ENCODE measurements at places on chromosomes 6 and 20.

DNA sequence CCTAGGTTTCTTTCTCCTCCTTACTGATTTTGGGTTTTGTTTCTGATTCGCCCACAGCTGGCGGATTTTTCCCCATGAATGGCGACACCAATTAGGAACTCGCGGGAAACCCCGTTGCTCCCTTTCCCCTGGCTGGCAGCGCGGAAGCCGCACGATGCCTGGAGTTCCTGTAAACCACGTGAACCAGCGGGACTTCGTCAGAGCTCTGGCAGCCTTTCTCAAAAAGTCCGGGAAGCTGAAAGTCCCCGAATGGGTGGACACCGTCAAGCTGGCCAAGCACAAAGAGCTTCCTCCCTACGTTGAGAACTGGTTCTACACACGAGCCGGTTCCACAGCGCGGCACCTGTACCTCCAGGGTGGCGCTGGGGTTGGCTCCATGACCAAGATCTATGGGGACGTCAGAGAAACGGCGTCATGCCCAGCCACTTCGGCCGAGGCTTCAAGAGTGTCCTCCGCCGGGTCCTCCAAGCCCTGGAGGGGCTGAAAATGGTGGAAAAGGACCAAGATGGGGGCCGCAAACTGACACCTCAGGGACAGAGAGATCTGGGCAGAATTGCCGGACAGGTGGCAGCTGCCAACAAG lies 3.2 kb upstream of the SEC23B start:
- DNase-seq, result no peak

GRCh38 chr6:113755449-113756289 lies 101.5 kb upstream of the MARCKS start:
- DNase-seq, result no peak

DNA sequence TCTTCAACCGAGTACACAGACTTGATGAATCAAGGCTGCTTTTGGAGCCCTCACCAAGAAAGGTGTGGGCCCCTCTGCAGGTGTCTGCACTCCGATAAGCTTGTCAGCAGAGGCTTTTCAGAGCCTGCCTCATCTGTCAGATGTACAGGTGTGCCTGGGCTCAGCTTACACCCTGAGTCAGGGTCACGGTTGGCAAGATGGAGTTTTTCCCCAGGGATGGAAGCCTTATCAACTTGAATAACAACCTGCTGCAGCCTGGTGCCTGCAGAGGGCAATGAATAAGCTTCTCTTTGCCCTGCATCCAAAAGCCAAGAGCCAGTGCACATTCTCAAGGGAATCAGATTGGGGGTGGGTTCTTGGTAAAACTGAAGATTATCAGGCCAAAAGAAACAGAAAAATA lies 427.1 kb downstream of the CD83 start:
- no peak for DNase-seq

DNA sequence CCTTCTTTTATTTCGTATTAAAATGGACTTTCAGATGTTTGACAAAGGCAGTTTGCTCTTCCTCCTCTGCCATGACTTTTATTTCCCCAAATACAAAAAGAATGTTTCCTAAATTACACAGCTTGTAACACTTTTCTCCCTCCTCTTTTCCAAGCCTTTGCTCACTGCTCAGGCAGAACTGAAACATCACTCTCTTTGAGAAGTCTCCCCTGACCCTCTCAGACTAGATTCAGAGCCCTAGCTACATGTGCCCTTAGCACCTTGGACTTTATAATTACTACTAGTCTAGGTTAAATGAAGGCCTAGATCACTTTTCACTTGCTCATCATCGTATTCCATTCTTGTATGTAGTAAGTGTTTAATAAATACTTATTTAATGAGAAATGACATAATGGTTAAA lies 8.5 kb upstream of the KIF6 start:
- DNase-seq, result no peak

DNA sequence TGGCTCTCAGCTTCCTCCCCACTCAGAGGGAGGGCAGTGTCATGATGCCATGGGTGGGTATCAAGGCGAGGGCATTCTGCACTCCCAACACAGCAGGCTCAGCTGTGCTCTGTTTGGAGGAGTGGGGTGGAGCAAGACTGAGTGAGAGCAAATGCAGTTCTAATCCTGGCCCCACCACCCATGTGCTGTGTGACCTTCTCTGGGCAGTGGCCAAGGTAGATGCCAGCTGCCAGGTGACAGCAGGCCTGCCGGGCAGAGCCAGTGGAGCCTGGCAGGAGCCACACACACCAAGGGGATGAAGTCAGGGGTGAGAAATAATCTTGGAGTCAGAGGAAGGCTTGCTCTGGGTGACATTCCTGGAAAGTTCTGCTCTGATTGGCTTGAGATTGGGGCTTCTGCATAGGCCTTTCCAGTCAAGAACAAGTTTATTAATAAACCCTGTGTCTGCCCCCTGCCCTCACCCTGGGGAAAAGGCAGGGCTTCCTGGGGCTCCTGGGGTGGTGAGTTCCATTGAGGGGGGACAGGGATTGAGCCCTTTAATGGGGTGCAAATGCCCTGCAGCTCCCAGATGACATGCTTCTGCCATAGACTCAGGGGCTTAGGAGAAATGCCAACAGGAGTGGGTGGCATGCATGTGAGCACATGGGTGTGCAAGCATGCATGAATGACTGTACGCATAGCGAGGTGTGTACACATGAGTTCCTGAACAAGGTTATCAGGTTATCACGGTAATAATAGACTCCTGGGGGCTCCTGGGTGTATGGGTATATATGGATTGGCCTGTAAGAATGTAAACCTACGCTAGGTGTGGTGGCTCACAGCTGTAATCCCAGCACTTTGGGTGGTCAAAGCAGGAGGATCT lies 134.2 kb downstream of the MRPL14 start:
- DNase-seq, result no peak

- no peak for DNase-seq
Measured at GRCh38 chr20:7980332-7981046, 39.1 kb downstream of the TMX4 start.

- no peak for DNase-seq
Measured at GRCh38 chr6:149825292-149825691, 38.9 kb downstream of the LRP11 start.

DNA sequence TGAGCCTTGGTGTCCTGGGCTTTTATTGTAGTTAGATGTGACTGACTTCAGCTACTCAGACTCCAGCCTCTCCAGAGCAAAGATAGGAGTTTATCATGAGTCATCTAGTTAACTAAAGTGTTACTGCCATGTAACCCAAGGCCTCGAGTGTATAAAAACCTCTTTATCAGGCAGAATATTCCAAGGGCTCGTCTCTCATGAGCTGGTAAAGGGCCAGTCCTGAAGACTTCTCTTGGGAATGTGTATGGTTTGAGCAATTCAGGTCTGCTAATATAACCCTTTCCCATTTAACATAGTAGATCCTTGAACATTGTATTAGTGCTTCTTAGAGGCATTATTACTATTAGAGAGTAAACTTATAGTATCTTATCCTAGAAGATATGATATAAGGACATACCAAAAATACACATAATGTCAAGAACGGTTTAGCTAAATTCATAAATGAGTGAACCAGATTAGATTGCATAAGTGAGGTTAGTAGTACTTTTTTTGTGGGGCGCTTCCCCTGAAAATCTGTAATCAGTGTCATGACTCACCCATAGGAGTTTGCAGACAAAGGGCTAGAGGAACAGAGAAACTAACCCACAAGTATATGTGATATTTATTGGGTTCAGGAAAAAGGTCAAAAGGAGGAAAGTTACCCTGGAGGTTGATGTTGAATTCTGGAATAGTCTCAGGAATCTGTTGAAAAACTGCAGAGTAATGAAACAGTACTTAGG lies 16.0 kb downstream of the DSE start:
- no peak for DNase-seq

DNA sequence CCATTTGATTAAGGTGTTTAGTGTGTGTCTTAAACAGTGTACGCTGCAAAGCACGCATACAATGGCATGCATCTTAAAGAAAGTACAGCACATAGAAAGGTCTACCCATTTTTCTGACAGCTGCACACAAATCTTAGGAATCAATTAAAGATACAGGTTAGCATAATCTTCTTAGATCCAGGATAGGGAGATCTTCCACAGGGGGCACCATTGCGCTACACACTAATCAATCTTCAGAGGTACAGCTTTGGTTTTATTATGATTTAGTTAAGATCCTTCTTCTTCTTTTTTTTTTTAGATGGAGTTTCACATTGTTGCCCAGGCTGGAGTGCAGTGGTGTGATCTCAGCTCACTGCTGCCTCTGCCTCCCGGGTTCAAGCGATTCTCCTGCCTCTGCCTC lies 63.7 kb upstream of the BEND3 start:
- DNase-seq, result no peak

- no peak for DNase-seq
Measured at GRCh38 chr6:148516217-148516616, 173.6 kb downstream of the SASH1 start.

DNA sequence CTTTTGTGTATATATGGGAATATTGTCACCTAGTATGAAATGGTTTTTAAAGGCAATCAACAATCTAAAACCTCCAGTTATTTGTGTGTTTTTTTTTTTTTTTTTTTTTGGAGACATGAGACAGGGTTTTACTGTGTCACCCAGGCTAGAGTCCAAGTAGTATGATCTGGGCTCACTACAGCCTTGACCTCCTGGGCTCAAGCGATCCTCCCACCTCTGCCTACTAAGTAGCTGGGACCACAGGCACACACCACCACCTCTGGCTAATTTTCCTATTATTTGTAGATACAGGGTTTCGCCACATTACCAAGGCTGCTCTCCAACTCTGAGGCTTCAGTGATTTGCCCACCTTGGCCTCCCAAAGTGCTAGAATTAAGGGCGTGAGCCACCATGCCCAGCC lies 349.9 kb downstream of the UTRN start:
- no peak for DNase-seq

DNA sequence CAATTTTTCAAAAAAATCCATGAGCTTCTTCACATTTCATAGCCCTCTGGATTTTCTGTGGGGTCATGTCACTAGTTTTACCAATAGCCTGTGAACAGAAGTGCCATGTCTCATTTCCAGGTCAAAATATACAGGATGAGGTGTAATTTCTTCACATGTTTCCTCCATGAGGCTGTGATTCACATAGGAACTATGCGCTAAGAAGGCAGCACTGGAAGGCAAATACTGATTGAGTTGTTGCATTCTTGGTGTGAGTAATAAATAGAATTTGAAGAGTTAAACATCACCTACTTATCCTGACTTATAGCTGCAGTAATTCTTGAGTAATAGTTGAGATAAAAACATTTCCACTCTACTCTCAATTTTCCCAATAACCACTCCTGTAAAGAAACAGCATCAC lies 442.3 kb downstream of the HAO1 start:
- no peak for DNase-seq

DNA sequence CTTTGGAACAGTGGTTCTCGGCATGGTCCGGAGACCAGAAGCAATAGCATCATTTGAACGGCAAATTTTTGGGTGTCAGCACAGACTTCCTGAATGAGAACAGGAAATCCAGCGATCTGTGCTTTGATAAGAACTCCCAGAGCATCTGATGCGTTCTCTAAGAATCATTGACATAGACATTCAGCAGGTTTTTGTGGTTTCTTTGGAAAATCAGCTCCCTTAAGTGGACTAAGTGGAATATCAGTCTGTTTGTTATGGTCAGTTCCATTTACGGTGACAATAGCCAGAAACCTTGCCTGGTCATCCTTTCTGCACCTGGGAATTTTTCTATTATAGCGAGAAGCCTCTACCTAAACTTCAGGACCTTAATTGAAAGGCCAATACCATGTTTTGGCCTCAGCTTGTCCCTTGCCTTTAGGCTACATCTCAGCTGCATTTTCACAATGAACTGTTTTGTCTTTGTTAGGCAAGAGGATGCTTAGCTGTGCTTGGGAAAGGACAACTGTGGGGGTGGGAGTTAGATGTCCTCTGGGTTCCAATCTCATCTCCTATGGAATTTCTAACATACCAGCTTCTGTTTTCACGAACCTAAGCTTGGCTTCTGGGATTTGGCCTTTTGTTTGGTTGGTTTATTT lies 299.7 kb downstream of the CDKAL1 start:
- DNase-seq, result no peak

- no peak for DNase-seq
Measured at GRCh38 chr6:23091795-23092194, 522.4 kb downstream of the HDGFL1 start.

DNA sequence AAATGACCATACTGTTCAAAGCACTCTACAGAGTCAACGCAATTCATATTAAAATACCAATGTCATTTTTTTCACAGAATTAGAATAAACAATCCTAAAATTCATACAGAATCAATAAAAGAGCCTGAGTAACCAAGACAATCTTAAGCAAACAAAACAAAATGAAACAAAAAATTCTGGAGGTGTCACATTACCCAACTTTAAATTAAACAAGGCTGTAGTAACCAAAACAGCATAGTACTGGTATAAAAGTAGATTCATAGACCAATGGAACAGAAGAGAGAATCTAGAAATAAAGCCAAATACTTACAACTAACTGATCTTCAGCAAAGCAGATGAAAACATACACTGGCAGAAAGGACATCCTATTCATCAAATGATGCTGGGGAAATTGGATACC lies 346.9 kb upstream of the JAG1 start:
- DNase-seq, result no peak

- DNase-seq, result no peak
Measured at GRCh38 chr20:7151676-7152470, 384.4 kb downstream of the BMP2 start.

DNA sequence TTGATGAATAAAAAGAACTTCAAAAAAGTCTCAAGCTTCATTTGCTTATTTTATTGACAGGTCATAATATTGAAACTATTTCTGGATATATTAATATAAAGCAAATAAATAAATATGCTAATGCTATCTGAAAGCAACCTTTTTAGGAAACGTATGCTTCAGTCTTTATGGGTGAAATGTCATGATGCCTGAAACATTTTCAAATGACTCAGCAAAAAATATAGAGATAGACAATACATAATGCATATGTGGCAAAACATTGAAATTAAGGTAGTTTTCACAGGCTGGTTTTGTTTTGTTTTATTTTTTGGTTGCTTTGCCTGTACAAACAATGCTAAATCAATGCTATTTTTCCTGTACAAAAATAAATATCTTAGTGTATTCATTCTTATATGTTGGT lies 194.4 kb upstream of the PLCB4 start:
- no peak for DNase-seq

DNA sequence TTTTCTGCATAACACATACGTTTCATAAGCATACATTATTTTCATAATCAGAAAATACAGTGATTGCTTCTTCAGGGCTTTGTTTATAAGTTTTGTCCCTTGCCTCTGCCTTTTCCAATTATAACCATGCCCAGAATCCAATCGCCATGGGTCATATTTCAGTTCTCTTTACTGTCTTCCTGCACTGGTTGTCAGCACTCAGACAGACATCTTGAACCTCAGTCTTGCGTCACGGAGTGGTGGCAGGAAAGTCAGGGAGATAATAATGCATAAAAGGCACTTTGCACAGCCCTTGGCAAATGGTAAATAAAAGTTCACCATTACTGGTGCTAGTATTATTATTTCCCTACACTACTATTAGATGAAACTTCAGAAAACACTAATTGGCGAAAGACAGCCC lies 7.2 kb downstream of the KIF16B start:
- DNase-seq, result no peak

DNA sequence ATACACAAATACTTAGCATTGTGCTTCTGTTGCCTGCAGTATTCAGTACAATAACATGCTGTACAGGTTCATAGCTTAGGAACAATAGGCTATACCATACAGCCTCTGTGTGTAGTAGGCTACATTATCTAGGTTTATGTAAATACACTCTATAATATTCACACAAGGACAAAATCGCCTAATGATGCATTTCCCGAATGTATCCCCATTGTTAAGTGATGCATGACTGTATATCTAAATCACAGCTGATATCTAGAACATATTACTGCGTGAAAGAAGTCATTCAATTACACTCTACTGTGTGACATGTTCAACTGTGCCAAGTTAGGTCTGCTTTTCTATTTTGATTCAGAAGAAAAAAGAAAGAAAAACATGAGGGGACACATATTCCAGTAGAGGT lies 633.5 kb downstream of the RFPL4B start:
- DNase-seq, result no peak

All from NCI-H1092 (cell line).